Activated CD8-positive, alpha-beta memory T cell treated with anti-CD3 and anti-CD28 coated beads for 36 hours (primary cell): ENCODE measurements at places on chromosomes 3 and 15. TPM values are rescaled to one million over a fixed set of nuclear protein-coding genes. Genes with fewer than 3 reads are reported as not detected.

Gene FBXL22
- total RNA-seq, result 0.95 TPM

Gene CYP1A2
- not detected for total RNA-seq

Gene GHRL
- not detected for total RNA-seq

Gene CKMT1A
- total RNA-seq, result not detected

Gene TM6SF1
- 2.6 TPM for total RNA-seq

Gene DNAJA4
- total RNA-seq, result 38.8 TPM

Gene ILDR1
- total RNA-seq, result not detected

Gene CCNL1
- 124 TPM for total RNA-seq

Gene GCNT3
- total RNA-seq, result not detected

Gene RTP1
- not detected for total RNA-seq

Gene ACTL6A
- total RNA-seq, result 96.8 TPM

Gene CCDC39
- total RNA-seq, result not detected

Gene THRB
- not detected for total RNA-seq

Gene CTXN2
- total RNA-seq, result not detected

Gene THAP10
- 0.27 TPM for total RNA-seq

Gene GABRR3
- not detected for total RNA-seq

Gene SLC27A2
- total RNA-seq, result 28.6 TPM

Gene NEK10
- 0.30 TPM for total RNA-seq

Gene CSPG5
- 0.74 TPM for total RNA-seq

Gene PRKCI
- total RNA-seq, result 19.6 TPM

Gene PPP1R14D
- not detected for total RNA-seq

Gene ZSCAN2
- 13.1 TPM for total RNA-seq

Gene EPHB1
- total RNA-seq, result not detected

Gene GOLGA6D
- total RNA-seq, result not detected

Gene ANKRD63
- not detected for total RNA-seq

Gene TMEM207
- not detected for total RNA-seq

Gene ENTPD3
- not detected for total RNA-seq

Gene ZIC4
- total RNA-seq, result not detected

Gene CKMT1B
- 0.25 TPM for total RNA-seq

Gene XCR1
- total RNA-seq, result not detected

Gene PLA2G4D
- not detected for total RNA-seq

Gene CCRL2
- 3.6 TPM for total RNA-seq

Gene MEIS2
- not detected for total RNA-seq

Gene ARPIN
- not detected for total RNA-seq

Gene GATA2
- 0.08 TPM for total RNA-seq

Gene TMOD3
- total RNA-seq, result 55.2 TPM

Gene B3GALNT1
- 3.4 TPM for total RNA-seq

Gene ALPK3
- total RNA-seq, result 0.08 TPM
